Hippocampal formation (tissue), 2 donors: ENCODE measurements at places on chromosomes 4 and X.

GRCh38 chr4:73725985-73726384, 14.4 kb upstream of the CXCL8 start:
- no peak for DNase-seq

DNA sequence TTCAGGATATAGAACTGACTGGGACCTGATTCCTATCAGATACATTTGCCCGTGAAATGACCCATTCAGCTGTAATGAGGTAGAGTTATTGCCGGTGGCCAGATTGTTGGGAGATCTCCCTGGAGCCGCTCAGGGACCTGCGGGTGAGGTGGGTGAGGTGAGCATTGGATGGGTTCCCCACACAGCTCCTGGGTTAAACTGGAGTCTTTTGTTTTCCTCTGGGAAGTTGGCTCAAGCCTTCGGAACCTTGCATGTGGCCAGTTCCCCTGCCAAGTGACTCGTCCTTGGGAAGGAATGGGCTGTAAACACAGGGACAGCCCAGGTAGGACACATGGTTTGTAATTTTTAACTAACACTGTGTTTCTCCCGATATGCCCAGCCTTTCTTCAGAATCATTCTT, 31.6 kb upstream of the KIT start:
- no peak for DNase-seq

GRCh38 chrX:95218976-95219375, 1465.7 kb upstream of the DIAPH2 start:
- no peak for DNase-seq

GRCh38 chrX:68808686-68809357, 20.0 kb upstream of the EFNB1 start:
- no peak for DNase-seq

DNA sequence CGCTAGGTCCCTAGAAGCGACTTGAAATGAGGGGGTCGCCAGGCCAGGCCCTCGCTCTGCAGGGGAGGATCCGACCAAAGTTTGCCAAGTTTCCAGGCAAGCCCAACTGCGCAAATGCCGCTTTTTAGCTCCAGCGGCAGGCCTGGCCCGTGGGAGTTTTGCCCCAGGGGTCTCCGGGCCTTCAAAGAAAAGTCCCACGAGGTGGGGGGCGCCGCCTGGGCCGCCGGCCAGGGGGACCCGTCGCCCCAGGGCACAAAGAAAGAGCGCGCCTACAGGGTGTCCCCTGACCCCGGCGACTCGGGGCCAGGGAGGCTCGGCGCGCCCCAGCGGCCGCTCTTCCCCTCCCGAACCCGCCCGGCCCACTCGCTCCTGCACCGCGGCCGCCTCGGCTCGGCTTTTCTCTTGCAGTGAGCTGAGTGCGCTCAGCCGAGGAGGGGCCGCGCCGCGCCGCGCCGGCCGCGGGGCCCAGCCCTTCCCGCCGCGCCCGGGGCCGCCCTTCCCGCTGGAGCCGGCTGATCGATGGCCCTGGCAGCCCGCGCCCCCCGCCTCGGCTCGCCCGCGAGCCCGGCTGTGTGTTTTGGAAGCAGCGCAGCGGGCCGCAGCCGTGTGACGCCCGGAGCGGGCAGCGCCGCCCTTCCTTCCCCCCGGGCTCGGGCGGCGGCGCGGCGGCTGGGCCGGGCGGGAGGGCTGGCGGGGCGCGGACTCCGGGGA, 754 bp upstream of the KLF3 start:
- no peak for DNase-seq

DNA sequence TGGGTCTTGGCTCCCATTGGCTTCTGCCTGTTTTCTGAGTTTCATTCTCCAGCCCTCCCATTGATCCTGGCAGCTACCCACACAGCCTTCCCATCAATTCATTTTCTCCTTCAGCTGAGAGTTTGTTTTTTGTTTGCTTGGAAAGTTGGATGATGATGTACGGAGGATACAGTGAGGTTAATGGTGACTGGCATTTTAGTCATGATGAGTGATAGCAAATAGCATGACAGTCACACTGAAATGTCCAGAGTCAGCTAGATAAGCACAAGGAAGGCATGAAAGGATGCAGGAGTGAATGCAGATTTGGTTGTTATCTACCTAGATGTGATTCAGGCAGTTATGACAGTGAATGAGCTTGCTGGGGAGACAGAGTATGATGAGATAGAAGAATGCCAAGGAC, 30.6 kb upstream of the LCORL start:
- DNase-seq, result no peak

DNA sequence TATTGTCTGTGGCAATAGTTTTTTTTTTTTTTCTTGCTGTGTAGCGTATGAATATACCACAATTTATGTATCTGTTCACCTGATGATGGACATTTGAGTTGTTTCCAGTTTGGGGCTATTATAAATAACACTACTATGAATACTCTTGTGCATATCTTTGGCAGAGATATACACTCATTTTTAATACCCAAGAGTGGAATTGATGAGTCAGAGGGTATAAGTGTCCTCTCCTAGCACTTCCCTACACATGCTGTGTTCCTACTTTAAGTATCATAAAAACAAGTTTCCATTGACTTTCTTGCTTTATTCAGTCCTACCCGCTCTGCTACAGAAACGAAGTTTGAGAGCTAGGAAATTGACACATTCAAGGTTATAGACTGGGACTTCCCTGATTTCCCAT, 39.8 kb downstream of the XIAP start:
- no peak for DNase-seq

DNA sequence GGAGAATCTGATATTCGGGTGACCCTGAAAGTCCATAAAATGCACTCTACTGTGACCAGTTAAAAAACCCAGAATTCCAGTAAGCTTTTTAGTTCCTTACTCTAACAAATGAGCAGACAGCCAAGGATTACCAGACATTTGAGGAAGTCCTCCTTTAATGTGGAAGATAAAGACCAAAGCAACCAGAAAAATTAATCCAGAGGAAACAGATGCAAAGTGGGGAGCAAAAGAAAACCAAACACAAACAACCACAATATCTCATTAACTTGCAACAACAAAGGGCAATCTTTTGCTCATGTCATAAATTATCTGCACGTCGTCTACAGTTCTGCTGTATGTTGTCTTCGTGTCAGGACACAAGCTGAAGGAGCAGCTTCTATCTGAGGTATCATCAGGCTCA, 164.4 kb downstream of the PJA1 start:
- no peak for DNase-seq

GRCh38 chrX:37840931-37841330, 6.4 kb downstream of the DYNLT3 start:
- no peak for DNase-seq
